ENCODE measurements at places on chromosomes 16 and 17.

DNA sequence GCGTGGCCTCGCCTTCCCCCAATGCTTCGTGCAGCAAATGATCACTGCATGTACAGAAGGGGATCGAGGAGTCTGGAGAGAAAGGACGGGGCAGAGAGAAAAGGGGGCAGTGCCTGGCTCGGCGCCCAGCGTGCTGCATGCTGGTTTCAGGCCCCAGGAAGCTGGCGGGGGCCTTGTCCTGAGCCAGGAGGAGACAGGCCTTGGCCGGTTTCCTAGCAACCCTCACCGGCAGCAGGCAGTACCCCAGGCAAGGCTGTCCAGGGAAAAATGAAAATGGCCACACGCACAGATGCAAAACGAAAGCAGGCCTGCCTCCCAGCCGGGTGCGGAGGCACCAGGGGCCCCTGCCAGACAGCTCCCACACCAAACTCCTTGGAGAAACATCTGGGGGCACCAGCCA lies 126.3 kb downstream of the ZFHX3 start:
- no peak for DNase-seq

GRCh38 chr17:65931246-65932149 lies 260.4 kb downstream of the CEP112 start:
- no peak for DNase-seq

DNA sequence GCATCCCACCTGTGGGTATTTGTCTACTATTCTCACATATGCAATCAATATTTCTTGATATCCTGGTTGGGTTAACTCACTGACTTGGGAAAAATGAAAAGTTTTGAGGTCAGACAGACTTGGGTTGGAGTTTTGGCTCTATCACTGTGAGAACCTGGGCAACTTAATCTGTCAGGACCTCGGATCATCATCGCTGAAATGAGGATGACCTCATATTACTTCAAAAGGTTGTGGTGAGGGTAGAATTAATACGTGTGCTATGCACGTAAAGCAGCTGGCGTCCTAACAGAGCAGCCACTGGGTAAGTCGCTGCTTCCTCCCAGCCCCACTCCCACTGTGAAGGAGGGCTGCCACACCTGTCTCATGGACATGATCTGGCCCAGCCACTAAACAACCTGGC lies 57.3 kb downstream of the COG7 start:
- no peak for DNase-seq

- DNase-seq, result no peak
Measured at GRCh38 chr16:57946181-57946801, 24.6 kb downstream of the CNGB1 start.

DNA sequence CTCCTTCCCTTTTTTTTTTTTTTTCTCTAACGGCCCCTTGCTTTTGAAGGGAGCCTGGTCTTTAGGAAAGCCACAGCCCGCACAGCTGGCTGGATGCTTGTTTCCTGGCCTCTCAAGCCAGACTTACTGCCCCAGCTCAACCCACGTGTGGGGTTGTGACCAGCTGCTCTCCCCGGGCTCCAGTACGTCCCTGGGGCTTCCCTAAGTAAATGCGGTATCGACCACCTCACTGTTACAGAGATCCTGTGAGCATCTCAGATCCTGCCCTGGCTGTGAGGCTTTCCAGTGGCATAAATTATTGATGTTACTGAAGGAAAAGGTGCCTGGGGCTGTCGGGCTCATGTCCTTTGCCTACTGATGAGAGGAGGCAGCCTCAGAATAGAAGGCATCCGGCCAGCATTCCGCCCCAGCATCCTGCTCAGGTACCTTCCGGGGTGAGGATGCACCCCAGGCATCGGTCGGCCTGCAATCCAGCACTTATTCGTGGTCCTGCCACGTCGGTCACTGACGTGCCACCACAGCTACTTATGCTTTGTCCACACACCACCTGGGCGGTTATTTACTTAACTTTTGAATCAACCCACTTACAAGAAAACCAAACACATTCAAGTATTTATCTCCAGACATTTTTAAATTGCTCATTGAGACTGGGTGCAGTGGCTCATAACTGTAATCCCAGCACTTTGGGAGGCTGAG lies 9.6 kb downstream of the GPRC5B start:
- no peak for DNase-seq

DNA sequence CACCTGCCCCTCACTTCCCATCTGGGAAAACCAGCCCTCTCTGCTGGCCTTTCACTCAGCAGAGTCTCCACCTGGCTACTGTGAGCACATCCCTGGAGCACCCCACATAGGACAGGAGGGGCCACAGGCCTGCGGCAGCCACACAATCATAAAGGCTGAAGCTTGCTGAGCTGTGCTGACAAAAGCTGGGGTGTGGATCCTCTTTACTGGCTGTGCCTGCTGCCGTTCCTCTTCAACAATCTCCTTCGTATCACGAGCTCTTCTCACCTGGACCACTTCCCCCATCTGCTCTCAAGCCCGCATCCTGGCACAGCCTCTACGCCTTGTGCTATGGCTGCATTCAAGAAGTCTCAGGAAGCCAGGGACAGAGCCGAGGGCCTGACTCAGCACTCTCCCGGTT lies 86.1 kb downstream of the ZNF778 start:
- no peak for DNase-seq

- DNase-seq, result no peak
Measured at GRCh38 chr16:66954097-66954659, 6.9 kb upstream of the CES3 start.

GRCh38 chr16:22726868-22727267 lies 87.1 kb upstream of the HS3ST2 start:
- no peak for DNase-seq
